ENCODE measurements at places on chromosomes 12 and 14.

- no peak overlapping the region for H3K4me3 ChIP-seq
- no peak overlapping the region for H3K27ac ChIP-seq
- H3K27me3 ChIP-seq, result no peaks in the 10 kb centered on the region
- no peak for DNase-seq
- no peaks in the 10 kb centered on the region for H3K4me1 ChIP-seq
Measured at GRCh38 chr12:103769240-103769945, 71.6 kb downstream of the NT5DC3 start.

- H3K4me3 ChIP-seq, result no peak overlapping the region
- no peak overlapping the region for H3K27ac ChIP-seq
- H3K27me3 ChIP-seq, result no peaks in the 10 kb centered on the region
- no peak for DNase-seq
- H3K36me3 ChIP-seq, result no peaks in the 10 kb centered on the region
- H3K4me1 ChIP-seq, result peaks cover 5% of the 10 kb centered on the region
Measured at GRCh38 chr14:103328941-103329340, 5.1 kb upstream of the EIF5 start.

DNA sequence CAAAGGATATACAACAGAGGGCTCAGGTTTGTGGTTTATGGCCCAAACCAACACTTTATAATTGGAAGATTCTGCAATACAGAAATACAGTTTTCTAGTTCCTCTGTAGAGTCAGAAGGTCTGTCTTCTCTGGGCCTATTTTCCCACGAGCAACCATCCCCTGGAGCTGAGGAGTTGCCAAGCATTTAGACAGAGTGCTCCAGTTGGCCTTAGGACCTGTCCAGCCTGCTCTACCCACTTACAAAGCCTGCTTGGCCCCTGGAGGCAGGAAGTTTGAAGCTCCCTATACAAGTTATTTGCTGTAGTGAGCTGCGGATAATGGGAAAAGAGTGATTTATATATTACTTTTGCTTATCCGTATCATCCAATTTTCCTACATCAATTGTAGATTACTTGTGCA lies 60.8 kb upstream of the HSPB8 start:
- no peak overlapping the region for H3K27ac ChIP-seq
- no peaks in the 10 kb centered on the region for H3K27me3 ChIP-seq
- H3K36me3 ChIP-seq, result no peaks in the 10 kb centered on the region

DNA sequence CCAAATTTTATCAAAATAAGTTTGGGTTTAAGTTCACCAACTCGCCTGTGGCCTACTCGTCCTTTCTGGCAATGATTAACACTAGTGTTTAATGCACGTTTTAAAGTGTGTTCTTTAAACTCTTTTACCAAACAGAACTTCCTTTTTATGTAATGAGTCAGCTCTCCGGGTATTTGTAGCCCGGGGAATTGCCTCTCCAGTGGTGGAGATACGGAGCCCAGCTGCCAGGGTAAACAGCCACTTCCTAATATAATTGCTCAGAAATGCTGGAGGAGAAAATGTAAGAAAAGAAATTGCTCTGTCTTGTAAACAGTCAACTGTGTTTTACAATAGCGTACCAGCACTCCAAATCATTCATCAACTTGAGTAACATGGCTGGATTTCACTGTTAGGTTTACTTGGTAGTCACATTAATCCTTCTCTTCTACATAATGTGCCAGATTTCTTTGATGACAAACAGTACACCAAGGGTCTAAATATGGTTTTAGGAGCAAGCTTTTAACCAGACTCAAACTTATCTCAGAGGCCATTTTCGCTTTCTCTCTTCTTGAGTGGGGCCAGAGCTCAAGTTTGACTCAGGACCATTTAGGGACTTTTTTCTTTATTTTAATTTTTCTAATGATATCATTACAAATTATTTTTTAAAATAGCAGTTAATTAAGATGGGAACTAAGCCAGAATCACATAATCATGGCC lies 101.2 kb upstream of the SLC38A2 start:
- no peaks in the 10 kb centered on the region for H3K27me3 ChIP-seq
- H3K36me3 ChIP-seq, result no peaks in the 10 kb centered on the region
- H3K27ac ChIP-seq, result no peak overlapping the region
- H3K4me3 ChIP-seq, result no peak overlapping the region

GRCh38 chr14:103007555-103007954 lies 49.8 kb downstream of the CDC42BPB start:
- no peaks in the 10 kb centered on the region for H3K4me1 ChIP-seq
- H3K27me3 ChIP-seq, result no peaks in the 10 kb centered on the region
- H3K27ac ChIP-seq, result no peak overlapping the region
- DNase-seq, result no peak
- no peaks in the 10 kb centered on the region for H3K36me3 ChIP-seq
- H3K4me3 ChIP-seq, result no peak overlapping the region

GRCh38 chr14:95338436-95338835 lies 18.7 kb upstream of the CLMN start:
- no peaks in the 10 kb centered on the region for H3K27me3 ChIP-seq
- H3K36me3 ChIP-seq, result no peaks in the 10 kb centered on the region
- no peak overlapping the region for H3K4me3 ChIP-seq
- DNase-seq, result no peak

- H3K4me3 ChIP-seq, result no peak overlapping the region
- H3K27ac ChIP-seq, result no peak overlapping the region
- no peak for DNase-seq
- H3K36me3 ChIP-seq, result no peaks in the 10 kb centered on the region
Measured at GRCh38 chr14:50816395-50817047, 14.4 kb downstream of the NIN start.

DNA sequence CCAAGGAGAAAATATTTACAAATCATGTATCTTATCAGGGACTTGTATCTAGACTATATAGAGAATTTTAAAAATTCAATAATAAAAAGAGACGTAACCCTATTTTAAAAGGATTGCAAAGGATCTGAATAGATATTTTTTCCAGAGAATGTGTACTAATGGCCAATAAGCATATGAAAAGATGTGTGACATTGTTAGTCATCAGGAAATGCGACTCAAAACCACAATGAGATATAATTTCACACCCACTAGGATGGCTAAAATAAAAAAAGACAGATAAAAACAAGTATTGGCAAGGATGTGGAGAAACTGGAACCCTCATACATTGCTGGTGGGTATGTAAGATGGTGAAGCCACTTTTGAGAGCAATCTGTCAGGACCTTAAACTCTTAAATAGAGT lies 141.9 kb upstream of the BMP4 start:
- no peak overlapping the region for H3K4me3 ChIP-seq
- no peaks in the 10 kb centered on the region for H3K4me1 ChIP-seq
- DNase-seq, result no peak
- no peak overlapping the region for H3K27ac ChIP-seq
- no peaks in the 10 kb centered on the region for H3K27me3 ChIP-seq
- H3K36me3 ChIP-seq, result no peaks in the 10 kb centered on the region

Measured in MM.1S (cell line).